ENCODE measurements at places on chromosomes 6 and 20. TPM values are rescaled to one million over a fixed set of nuclear protein-coding genes. Genes with fewer than 3 reads are reported as not detected.

Gene ADGRF5
- 23.6 TPM for total RNA-seq

Gene PAK5
- total RNA-seq: not detected

Gene ADAM33
- total RNA-seq: 2.9 TPM

Gene HFE
- total RNA-seq: 1.3 TPM

Gene AVP
- total RNA-seq: not detected

Measured in psoas muscle (tissue), 8 donors.